Aorta (tissue), 5 donors: ENCODE measurements at places on chromosomes 12 and 14.

DNA sequence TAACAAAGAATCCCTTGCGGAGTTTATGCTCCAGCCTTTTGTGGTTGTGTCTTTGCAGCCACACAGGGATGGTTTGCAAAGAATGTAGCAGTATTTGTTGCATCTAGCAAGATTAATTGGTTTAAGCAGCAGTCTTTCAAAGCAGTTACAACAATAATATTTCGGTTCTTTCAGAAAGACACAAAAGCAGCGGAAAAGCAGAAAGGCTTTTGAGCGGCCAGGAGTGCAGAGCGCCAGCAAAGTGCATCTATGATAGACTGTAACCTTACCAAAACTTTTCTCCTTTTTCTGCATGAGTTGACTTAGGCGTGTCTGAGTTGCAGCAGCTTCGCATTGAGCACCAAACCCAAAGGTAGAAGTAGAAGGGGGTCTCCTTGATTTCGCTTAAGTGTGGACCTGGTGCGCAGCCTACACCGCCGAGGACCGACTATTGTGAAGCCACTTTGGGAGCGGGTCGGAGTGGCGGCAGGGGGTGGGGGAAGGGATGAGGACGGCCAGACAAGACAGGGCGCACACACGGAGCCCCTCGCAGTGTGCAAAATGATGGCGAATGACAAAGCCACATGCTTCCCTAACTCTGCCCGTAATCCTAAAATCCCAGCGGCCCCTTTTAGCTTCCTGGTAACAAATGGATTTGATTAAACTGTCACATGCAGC lies 1.2 kb downstream of the LMO3 start:
- no peaks in the 10 kb centered on the region for H3K4me1 ChIP-seq
- peak overlapping the region; percentile 14 for H3K27ac ChIP-seq
- peak overlapping the region; percentile 80 for H3K4me3 ChIP-seq

DNA sequence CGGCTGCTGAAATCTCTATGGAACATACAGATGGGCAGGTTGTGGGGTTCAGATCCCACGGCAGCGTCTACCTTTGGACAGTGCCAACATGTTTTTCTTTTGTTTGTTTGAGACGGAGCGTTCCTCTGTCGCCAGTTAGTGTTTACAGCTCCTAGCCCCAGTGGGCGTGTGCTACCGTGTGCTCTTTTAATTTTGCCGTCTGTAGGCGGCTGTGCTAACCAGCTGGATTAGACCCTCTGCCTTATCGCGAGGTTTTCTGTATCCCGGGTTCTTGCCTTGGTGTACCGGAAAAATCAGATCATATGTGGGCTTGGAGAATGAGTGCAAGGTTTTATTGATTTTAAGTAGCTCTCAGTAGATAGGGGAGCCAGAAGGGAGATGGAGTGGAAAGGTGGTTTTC lies 9.8 kb upstream of the GALNT6 start:
- H3K4me1 ChIP-seq, result no peaks in the 10 kb centered on the region
- no peak overlapping the region for H3K4me3 ChIP-seq
- H3K36me3 ChIP-seq, result no peaks in the 10 kb centered on the region
- H3K27ac ChIP-seq, result no peak overlapping the region
- no peak for DNase-seq

- H3K27ac ChIP-seq, result no peak overlapping the region
- H3K4me3 ChIP-seq, result no peak overlapping the region
- H3K27me3 ChIP-seq, result no peaks in the 10 kb centered on the region
- no peaks in the 10 kb centered on the region for H3K4me1 ChIP-seq
- H3K36me3 ChIP-seq, result no peaks in the 10 kb centered on the region
Measured at GRCh38 chr12:97452839-97453238, 9.8 kb upstream of the RMST start.

GRCh38 chr12:442235-442884 lies 17.4 kb upstream of the B4GALNT3 start:
- H3K27me3 ChIP-seq, result no peaks in the 10 kb centered on the region
- no peaks in the 10 kb centered on the region for H3K4me1 ChIP-seq
- H3K36me3 ChIP-seq, result peaks cover 4% of the 10 kb centered on the region
- DNase-seq, result no peak

DNA sequence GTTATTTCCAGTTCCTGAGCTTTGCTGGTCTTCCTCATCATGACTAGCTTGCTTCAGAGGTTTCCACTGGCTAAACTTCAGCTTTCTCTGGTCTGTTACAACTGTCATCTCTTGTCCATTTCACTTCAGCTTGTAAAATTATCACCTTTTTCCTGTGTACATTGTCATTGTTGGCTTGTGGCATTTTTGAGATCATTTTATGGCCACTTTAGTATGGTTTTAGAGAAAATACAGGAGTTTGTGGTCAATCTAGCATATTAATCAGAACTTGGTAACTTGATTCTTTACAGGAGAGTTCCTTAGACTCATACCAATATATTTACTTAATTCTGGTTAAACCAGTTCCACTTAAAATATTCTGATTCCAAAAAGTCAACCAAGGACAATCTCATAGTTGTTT lies 235.9 kb upstream of the KITLG start:
- H3K27ac ChIP-seq, result no peak overlapping the region
- H3K27me3 ChIP-seq, result no peaks in the 10 kb centered on the region
- no peaks in the 10 kb centered on the region for H3K36me3 ChIP-seq
- DNase-seq, result no peak
- no peaks in the 10 kb centered on the region for H3K4me1 ChIP-seq

DNA sequence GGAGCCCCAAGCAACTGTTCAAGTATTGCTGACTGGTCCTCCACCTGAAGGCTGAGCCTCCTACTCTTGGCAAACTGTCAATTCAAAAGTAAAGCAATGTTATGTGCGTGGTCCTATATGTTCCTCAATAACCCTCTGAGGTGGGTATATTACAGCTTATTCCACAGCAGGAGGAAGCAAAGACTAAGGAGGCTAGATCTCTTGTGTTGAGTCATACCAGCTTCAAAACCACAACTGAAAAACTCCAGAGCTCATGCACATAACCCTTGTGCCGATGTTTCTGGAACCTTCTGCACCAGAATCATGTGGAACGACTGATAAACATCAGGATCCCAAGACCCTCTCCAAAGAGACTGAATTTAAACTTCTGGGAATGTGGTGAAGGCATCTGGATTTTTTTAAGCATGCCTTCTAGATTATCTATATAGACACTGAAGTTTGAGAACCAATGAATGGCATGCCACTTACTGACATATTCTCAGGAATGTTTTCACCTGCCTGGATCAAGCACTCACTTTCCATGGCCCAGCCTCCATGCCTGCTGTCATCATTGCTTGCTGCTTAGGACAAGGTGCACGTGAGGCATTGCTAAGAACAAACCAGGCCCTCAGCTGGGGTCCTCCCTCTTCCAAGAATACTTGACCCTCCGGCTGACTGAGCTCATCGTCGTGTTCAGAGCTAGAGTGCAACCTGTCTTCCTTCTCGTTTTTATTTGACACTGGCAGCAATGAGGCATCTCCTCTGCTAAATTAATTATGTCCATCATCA lies 194.7 kb downstream of the BCL11B start:
- no peaks in the 10 kb centered on the region for H3K36me3 ChIP-seq
- H3K27me3 ChIP-seq, result no peaks in the 10 kb centered on the region
- no peak for DNase-seq
- H3K4me3 ChIP-seq, result no peak overlapping the region
- no peaks in the 10 kb centered on the region for H3K4me1 ChIP-seq
- H3K27ac ChIP-seq, result no peak overlapping the region

- DNase-seq, result no peak
- H3K27ac ChIP-seq, result no peak overlapping the region
Measured at GRCh38 chr14:71238835-71239234, 331.6 kb downstream of the PCNX1 start.

DNA sequence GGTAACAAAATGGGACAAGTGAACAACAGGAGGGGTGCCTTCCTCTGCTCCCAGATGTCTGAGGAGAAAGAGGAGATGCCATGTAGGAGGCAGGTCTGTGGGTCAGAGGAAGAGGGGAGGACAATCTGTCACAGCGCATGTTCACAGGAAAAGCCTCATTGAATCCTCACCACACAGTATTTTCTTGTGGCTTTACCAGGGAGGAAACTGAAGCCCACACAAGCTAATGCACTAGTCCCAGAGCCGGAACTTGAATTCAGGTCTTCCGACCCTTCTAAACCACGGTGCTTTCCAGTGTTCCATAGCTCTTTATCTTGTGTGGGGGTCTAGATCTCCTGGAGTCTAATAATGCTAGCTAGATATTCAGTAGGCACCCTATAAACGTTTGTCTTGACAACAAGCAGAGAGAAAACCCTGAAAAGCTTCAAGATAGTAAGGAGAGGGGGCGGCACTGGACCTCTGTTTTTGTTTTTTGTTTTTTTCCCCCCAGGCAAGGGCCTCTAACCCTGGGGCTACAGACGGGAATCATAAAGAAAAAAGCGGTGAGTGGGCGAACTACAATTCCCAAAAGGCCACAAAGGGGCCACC lies 371 bp upstream of the SHMT2 start:
- H3K27me3 ChIP-seq, result no peaks in the 10 kb centered on the region
- H3K36me3 ChIP-seq, result peaks cover 9% of the 10 kb centered on the region
- no peak for DNase-seq

DNA sequence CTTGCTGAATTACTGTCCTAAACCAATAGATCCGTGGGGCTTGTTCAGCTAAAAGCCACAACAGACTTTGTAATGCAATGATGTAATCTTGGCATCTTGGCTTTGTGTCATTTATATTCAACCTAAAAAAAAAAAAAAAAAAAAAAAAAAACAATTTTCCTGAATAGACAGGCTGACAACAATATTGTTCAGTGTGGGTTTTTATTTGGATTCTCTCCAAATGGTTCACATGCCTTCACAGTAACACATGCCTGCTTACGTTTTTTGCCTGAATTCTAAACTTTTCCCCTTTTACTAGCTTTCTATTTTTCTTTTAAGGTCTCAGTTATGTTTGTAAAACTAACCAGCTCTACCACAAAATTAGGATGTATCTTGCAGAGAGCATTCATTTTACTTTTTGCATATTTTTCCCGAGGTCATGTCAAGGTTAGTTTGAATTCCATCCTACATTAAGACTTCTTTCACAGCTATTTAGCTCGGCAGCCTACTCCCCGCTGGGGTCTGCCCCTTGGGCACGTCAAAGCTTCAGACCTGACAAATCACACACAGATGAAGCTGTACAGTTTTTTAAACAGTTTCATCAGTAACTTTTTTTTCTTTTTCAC lies 213.7 kb upstream of the NPAS3 start:
- no peak overlapping the region for H3K27ac ChIP-seq
- no peak for DNase-seq
- H3K4me1 ChIP-seq, result peaks cover 2% of the 10 kb centered on the region
- no peaks in the 10 kb centered on the region for H3K27me3 ChIP-seq
- H3K4me3 ChIP-seq, result peak overlapping the region; percentile 69
- no peaks in the 10 kb centered on the region for H3K36me3 ChIP-seq

DNA sequence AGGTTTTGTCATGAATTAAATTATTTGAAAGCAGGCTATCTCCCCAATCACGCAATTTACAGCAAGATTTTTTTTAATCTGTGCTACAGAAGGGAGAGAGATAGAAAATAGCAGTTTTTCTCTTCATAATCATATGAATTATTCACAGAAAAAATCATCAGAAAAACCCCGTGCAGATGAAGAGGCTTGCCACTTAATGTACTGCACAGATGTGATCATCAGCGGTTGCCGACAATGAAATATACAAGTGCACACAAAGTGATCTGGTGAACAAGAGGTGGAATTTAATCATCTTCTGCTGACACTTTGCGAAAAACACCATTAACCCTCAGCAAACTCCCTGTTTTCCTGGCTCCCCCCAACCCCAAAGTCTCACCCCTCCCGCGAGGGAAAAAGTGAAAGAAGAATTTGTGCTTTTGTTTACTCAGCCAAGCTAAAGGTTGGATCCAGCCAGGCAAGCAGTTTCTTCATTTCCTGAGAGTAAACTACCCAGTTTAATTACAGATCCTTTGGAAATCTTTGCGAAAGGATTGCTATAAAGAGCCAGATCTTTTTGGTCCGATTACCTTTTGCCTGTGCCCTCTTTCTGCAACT lies 3.1 kb upstream of the LMO3 start:
- H3K36me3 ChIP-seq, result no peaks in the 10 kb centered on the region
- H3K27me3 ChIP-seq, result no peaks in the 10 kb centered on the region
- H3K4me1 ChIP-seq, result peaks cover 2% of the 10 kb centered on the region
- H3K27ac ChIP-seq, result no peak overlapping the region

DNA sequence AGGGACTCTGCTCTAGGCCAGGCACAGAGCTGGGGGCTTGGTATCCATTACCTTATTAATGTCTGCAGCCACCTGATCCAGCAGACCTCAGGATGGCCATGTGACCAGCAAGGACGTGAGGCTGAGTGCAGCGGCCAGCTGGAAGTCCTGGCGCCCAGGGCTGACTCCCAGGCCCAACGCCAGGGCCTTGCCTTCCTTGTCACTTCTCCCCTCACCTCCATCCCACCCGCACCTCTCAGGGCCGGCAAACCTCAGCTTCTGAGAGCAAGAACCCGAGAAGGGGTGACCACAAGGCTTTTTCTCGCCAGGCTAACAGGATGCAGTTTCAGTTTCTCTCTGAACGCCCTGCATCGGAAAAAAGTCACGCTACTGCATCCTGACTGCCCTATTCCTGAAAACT lies 15.4 kb downstream of the RAB35 start:
- no peak overlapping the region for H3K27ac ChIP-seq
- DNase-seq, result no peak
- no peaks in the 10 kb centered on the region for H3K36me3 ChIP-seq
- no peak overlapping the region for H3K4me3 ChIP-seq

DNA sequence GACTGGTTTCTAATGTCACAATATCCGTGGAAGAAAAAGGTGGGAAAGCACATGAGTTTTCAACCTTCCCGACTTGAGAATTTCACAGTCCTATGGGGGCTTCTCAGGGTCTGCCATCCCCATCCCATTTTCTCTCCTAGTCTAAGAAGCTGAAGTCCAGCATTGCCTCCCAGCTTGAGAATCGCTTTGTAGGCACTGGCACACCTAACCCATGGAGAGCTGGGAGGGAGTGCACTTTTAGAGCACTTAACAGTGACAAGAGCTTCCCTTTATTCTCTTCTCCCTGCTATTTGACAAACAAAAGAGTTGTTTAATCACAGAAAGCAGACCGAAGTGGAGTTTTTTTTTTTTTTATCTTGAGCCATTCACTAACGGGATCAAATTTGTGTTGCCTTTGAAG lies 22.8 kb upstream of the SRRM4 start:
- H3K4me3 ChIP-seq, result no peak overlapping the region
- no peaks in the 10 kb centered on the region for H3K27me3 ChIP-seq
- no peak overlapping the region for H3K27ac ChIP-seq
- no peak for DNase-seq
- H3K4me1 ChIP-seq, result no peaks in the 10 kb centered on the region
- H3K36me3 ChIP-seq, result no peaks in the 10 kb centered on the region

- H3K4me1 ChIP-seq, result no peaks in the 10 kb centered on the region
- no peaks in the 10 kb centered on the region for H3K36me3 ChIP-seq
- no peaks in the 10 kb centered on the region for H3K27me3 ChIP-seq
- DNase-seq, result no peak
- H3K27ac ChIP-seq, result no peak overlapping the region
Measured at GRCh38 chr12:84492351-84492883, 420.2 kb downstream of the SLC6A15 start.

GRCh38 chr14:58227096-58227819 lies 17.4 kb upstream of the PSMA3 start:
- peaks cover 5% of the 10 kb centered on the region for H3K36me3 ChIP-seq
- H3K27me3 ChIP-seq, result no peaks in the 10 kb centered on the region
- DNase-seq, result no peak
- no peaks in the 10 kb centered on the region for H3K4me1 ChIP-seq
- H3K27ac ChIP-seq, result no peak overlapping the region
- H3K4me3 ChIP-seq, result no peak overlapping the region
